ENCODE measurements at places on chromosomes 11 and 22.

DNA sequence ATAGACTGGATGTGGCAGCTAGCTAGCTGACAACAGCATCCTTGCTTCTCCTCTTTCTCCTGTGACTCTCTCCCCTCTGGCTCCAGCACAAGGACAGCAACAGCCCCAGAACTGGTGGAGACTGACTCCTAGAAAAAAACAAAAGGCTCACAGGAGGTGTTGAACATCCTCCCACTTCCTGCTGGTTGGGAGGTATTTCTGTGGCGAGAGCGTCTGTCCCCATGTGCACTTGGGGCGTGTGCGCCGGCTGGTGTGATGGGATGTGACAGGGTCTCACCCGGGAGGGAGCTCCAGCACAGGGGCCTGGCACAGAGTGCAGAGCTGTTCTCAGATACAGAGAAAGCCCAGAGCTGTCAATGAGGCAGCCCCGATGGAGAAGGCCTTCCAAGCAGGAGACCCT lies 107.2 kb upstream of the E2F8 start:
- DNase-seq: no peak

- no peak for DNase-seq
Measured at GRCh38 chr11:93547773-93548172, 4.6 kb upstream of the SMCO4 start.

DNA sequence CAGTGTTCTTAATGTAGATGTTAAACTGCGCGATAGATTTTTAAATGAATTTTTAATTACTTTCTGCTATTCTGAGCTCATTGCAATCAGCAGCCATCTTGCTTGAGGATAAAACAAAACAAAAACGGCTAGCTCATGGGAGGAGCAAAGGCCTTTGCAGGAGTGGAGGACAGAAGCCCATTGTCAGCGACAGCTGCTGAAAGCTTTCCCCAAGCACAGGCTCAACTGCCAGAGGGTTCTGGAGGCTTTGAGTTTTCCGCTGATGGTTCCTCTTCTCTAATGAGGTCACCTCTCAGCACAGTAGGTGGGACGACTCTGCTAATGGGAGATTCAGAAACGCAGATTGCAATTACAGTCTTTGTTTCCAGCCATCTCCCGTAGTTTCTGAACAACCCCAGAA lies 167.1 kb upstream of the TTC12 start:
- no peak for DNase-seq

- no peak for DNase-seq
Measured at GRCh38 chr11:57368106-57368844, 12.7 kb downstream of the PRG3 start.

DNA sequence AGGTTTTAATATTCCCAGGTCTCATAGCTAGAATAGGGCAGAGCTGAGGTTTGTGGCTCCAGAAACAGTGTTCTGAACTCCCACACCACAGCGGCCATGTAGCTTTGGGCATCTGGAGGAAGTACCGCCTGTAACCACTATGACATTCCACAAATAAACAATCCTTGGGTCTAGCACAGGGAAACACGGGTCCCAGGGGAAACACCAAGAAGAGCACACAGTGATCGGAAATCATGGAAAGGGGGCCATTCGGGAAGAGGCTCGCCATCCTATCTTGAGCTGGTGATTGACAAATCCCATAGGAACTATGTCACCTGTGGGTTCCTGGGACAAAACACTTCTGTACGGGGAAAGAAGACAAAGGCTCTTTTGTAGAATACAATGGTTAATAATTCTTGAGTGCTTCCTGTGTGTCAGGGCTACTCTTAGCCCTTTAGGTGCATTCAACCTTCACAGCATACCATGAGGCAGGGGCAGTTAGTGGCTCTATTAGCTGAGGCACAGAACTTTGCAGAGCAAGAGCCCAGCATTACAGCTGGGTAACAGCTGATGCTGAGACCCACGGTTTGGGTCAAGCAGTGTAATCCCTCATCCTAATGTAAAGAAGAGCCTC lies 514.2 kb downstream of the NTM start:
- DNase-seq: no peak

DNA sequence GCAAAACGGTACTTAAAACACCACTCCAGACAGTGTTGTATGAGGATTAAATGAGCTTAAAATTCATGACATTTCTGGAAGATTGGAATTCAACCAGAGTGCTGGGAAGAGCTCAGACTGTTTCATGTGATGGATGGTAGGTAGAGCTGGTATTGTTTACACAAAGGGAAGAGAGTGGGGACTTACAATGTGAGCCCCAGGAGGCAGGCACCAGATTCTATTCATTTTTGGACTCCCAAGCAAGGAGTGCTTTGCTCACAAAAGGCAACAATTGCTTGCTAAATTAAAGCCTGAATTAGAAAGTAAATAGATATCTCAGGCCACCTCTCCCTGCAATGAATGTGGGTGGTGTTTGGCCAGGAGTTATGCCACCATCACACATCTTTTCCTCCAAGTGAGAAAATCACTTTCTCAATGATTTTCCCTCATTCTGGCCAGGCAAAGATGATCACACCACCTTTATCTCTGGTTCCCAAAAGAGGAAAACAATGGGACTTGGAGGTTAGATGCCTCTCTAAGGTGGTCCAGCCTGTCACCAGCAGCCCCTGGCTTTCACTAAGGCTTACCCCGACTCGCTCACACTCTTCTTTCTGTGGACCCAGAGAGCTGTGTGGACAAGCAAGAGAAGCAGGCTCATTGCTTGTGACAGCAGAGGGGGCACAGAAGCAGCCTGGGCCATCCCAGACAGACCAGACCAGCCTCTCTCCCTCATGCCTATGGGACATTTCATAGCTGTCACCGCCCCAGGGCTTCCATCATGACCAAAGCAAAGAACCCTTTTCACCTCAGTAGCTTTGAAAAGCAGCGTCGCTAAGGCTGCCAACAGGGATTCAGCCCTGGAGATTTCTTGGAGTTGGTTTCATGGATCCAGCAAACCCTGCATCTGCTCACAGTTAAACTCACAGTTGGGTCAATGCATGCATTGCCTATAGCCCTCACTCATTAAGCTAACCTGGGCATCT lies 63.5 kb upstream of the DRD2 start:
- no peak for DNase-seq

- no peak for DNase-seq
Measured at GRCh38 chr11:117465236-117465997, 137.8 kb downstream of the CEP164 start.

DNA sequence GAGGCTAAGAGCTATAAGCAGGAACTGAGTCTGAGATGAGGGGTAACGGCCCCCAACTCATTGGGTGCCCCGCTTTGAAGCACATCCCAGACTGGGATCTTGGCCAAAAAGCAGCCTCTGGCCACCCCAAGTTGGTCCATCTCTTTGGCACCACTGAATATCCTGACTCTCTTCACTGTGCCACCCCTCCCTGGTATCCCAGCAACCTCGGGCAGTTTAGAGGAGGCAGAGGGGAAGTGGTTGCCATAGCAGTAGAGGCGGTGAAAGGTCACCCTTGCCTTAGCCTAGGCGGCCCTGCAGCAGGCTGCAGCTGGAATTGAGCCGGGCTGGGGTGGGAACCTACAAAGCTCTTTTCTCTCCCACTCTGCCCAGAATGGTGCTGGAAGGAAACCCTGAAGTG lies 1.1 kb downstream of the PELI3 start:
- no peak for DNase-seq

DNA sequence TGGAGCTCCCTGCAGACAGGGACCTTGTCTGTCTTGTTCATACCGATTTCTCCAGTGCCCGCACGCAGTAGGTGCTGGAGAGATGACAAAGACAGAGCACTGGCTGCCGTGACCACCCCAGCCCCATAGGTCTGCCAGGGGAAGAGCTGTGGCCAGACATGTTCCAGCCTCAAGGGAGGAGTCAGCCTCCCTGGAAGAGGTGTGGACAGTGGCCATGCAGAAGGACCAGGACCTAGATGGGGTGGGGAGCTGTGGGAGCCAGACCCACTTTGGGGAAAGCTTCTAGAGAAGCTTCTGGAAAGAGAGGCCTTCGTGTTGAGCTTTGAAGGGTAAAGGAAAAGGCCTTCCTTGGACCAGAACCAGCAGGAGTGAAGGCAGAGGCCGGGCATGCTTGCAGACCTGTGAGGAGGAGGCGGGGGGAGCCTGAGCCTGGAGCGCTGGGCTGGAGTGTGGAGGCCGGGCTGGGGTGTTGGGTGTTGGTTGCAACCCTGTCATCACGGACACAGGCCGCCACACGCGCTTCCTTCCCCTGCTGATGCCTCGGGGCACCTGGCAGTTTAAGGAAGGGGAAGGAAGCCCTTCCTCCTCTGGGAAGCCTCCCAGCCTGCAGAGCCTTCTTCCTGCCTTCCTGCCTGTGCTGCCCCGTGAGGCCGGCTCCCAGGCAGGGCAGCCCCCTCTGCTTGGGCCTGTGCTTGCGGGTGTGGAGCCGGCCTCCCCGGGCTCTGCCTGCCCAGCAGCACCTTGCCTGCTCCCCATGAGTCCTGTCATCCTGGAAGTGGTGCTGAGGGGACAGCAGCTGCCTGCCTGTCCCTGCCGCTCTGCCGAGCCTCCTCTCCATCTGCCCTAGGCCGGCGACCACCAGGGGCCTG lies 12.3 kb downstream of the RELT start:
- DNase-seq: no peak

DNA sequence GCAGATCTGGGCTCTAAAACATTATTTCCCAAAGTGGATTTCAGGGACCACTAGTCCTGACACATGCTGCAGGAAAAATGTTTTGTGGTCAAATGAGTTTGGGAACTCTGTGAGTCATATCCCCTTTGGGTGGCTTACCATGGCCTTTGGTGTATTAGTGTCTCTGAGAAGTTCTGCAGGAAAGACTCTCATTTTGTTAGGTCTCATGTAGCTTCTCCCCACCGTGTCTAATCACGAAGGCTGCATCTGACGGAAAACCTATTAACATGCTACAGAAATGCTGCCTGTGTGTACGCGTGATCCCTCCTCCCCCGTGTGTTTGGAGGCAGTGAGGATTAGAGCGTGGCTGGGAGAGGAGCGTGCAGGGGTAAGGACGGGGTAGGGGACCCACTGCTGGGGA lies 191.7 kb downstream of the ST3GAL4 start:
- DNase-seq: no peak

DNA sequence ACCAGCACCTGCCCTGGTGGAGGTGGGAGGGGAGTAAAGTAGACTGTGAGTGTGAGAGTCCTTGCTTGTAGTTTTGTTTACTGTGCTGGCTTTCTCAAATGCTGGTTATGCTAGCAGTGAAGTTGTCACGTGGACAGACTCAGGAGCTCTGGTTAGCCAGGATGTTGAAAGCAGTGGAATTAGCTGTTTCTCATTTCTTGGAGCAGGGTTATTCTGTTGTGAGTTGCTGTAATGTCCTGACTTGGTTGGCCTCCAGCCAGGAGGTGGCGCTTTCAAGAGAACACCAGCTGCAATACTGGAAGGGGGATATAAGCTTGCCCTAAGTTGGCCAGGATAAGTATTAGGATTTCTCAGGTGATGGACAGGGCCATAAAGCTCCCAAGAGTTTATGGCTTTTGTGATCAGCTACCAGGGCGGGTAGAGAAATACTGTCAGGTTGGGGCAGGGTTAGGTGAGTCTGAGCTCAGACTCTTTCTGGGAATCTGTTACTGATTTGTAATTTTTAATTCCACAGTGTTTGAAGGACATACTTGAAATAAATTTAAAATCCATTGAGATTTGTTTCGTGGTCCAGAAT lies 13.7 kb downstream of the CYP2D6 start:
- DNase-seq: no peak

DNA sequence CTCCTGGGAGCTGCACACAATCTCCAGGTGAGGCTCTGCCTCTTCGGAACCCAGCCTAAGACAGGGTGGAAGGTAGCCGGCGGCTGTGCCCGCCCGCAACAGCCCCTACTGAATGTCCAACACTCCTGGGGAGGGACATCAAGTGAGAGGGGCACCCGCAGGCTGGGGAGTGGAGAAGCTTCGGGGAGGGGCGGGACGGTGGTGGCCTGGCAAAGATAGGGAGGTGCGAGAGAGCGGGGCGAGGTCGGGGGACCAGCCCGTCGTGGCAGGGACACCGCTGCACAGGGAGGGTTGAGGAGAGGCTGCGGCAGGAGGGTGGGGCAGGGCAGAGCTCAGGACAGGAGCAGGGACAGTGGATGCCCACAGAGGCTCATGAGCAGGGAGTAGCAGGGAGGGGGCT lies 8.9 kb upstream of the FADS3 start:
- no peak for DNase-seq

DNA sequence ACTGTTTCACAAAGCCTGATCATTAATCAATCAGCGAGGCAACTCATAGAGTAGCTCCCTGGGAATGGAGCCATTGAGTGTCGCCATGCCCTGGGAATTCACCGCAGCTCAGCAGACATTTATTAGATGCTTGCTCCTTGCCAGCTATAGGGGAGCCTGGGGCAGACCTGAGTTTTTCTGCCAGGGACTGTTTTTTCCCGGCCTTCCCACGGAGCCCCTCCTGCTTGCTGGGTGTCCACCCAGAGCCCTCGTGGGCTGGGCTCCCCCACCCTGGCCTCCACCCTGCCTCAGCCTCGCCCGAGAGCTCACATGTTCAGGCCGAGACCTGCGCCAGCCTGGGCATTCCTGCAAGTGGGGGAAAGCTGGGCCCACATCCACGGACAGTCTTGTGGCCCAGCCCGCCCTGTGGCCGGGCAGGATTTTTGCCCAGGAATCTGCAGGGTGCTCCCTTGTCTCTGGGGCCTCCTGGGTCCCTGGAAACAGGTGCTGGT lies 64.9 kb downstream of the SMIM38 start:
- DNase-seq: peak; percentile 6

DNA sequence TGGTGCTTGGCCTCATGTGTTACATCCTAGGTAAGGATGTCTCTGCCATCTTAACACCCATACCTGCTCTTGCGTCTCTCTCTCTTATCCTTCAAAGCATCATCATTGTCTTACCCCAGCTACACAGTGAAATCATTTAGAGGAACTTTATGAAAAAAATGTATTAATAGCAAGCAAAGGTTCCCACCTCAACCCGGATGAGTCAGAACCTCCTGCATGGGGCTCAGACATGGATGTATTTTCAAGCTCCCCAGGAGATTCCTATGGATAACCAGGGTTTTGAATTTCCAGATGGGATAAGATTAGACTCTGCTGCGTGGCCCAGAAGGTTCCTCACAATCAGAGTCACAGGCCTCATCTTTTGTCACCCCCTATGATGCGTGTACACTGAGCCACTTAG lies 89.1 kb upstream of the NNMT start:
- no peak for DNase-seq

All from stimulated activated CD8-positive, alpha-beta memory T cell treated with anti-CD3 and anti-CD28 coated beads, Interleukin-4, amount 100 ng/mL, for 48 hours (primary cell).